Cardiac muscle cell (in vitro differentiated cells and primary cell): ENCODE measurements at places on chromosomes 4 and X. TPM values are rescaled to one million over a fixed set of nuclear protein-coding genes. Genes with fewer than 3 reads are reported as not detected.
A peak's percentile ranks its signal among the peaks of the same experiment; 100 is the strongest.

GRCh38 chrX:135463937-135464336 is 42.2 kb downstream of the SMIM10L2A start:
- peak; percentile 34 for DNase-seq

- DNase-seq, result no peak
These were observed 81.2 kb upstream of the KCNIP4 start for GRCh38 chr4:22029803-22030202.

DNA sequence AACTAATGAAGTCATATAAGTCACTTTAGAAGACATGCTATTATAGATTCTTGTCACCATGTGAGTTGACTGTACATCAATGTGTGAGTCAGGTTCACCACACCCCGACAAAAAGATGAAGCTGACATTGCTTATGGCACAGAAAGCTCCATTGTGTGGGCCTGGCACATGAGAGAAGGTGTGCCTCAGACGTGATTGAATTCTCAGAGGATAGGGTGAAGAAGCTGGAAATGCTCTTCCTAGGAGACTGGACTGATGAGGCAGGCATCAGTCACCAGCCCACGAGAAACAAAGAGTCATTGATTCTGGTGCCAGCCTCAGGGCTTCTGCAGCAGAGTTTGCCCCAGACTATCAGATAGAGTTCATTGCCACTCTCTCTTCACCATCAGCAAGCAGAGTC is 35.9 kb upstream of the LRAT start:
- no peak for DNase-seq

DNA sequence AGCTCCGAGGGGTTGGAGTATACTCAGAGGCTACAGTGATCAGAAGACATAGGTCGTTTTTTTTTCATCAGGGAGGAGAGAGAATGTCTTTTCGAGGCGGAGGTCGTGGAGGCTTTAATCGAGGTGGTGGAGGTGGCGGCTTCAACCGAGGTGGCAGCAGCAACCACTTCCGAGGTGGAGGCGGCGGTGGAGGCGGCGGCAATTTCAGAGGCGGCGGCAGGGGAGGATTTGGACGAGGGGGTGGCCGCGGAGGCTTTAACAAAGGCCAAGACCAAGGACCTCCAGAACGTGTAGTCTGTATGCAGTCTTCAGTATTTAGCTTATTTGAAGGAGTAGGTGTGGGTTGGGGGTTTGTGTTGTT is 500 bp downstream of the GAR1 start:
- no peak for DNase-seq

DNA sequence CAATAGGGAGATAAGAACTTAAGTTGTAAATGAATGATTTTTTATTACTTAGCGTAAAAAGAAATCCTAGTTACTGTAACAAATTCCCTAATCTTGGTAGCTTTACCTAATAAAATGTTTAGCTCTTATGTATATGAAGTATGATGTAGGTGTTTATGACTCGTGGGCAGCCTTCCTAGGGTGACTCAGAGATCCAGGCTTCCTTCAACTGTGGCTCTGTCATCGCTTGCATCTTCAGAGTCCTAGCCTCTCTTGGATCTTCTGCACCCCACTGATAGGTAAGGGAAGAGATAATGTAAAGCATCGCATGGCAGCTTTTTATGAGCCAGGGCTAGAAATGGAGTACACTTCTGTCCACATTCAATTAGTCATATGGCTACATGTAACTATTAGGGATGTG is 165.6 kb upstream of the GLRA2 start:
- no peak for DNase-seq

MAGEA3 gene
- not detected in 2 replicates for total RNA-seq

- peak; percentile 42 for DNase-seq
These were observed 51.6 kb upstream of the HTR2C start for GRCh38 chrX:114532111-114532805.

DNA sequence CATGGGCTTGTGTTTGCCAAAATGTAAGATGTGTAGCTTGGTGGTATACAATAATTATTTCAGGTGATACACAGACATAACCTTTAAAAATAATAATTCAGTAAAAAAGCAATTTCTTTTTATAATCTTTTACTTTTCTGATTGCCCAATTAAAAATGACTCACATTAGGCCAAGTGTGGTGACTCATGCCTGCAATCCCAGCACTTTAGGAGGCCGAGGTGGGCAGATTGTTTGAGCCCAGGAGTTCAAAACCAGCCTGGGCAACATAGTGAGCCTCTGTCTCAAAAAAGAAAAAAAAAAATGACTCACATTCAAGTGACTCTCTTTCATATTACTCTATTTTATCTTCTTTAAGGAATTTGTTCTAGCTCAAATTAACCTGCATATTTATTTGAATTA is 449.4 kb upstream of the HTR2C start:
- DNase-seq, result no peak

DNA sequence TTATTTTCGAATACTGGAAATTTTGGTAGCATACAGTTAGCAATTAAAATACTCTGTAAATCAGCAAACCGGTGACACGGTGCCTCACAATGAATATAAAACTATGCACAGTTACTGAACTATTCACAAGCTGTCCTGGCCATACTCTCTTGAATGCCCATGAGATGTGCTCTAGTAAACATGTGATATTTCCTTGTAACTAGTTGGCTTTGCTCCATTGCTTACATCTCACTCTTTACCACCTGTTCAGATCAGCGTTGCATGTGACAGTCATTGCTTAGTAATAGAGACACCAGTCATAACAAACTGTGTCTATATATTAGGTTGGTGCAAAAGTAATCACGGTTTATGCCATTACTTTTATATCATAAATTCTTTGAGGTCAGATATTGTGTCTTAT is 897.9 kb upstream of the FTHL17 start:
- no peak for DNase-seq

DNA sequence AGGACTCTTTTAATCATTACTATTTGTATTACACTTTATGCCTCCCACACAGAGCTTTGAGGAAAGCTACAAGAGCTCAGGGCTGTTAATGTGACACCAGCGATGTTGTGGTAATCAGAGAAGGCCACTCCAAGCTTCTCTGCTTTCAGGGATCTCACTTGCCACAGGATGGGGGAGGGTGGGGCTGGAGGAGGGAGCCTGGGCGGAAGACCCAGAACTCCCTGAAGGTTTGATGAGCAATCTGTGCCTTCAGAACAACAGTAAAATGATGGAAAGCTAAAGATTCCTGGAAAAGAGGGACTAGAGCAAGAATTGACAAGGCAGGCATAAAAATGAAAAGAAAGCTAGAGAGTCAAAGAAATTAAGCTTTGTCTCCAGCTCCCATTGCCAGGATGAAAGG is 75.6 kb downstream of the MAML3 start:
- peak; percentile 77 for DNase-seq

GRCh38 chr4:88106205-88106604 is 52.2 kb downstream of the ABCG2 start:
- no peak for DNase-seq

MBTPS2 gene
- total RNA-seq, result 4.7 and 9.1 TPM in 2 replicates

- no peak for DNase-seq
These were observed 554.5 kb downstream of the STIM2 start for GRCh38 chr4:27414887-27415731.

- no peak for DNase-seq
These were observed 27.5 kb upstream of the CPLX1 start for GRCh38 chr4:853416-853781.

DNA sequence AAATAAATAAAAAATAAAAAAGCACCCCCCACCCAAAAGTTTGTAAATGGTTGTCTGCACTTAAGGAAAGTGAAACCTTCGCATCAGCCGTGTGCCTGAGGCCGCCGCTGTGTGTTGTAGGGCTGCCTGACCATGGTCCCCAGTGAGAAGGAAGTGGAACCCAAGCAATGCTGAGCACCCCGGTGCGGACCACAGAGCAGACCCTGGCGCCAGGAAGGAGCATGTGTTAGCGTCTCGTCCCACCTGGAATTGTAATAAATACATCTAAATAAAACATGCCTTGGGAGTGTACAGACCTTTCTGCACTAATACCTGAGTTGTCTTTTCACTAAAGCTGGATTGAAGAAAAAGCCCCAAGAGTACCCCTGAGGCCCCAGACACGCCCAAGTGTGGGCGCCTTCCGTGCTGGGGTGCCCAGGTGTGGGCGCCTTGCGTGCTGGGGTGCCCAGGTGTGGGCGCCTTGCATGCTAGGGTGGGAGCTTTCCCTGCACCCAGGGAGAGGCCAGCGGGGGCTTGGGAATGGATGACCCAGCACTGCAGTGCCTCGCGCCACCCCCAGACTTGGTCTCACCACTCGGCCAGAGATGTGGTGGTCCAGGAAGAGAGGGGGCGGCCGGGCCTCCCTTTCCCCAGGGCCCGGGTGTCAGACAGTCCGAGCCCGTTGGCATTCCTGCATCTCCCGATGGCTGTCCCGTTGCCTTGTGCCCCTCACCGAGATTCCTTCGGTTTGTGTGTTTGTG is 33.7 kb downstream of the HTT-AS start:
- no peak for DNase-seq
